KBM-7 (cell line): ENCODE measurements at places on chromosomes 6 and 20.

DNA sequence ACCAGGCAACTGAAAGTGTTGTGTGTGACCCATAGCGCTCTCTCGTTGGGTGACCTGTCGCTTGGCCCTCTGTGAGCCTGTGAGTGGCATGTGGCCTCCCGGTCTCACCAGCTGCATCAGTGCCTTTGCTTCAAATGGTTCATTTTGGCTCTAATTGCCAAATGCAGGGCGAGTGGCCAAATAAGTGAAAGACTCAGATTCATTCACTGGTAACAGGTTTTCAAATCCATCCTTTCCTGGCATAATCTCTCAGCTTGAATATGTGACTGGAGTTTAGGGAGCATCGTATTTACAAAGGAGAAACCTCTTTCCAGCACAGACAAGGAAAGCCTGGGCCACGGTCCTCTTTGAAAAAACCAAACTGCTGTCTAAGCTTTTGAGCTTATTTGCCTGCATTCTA is 321.6 kb upstream of the QKI start:
- DNase-seq = no peak

DNA sequence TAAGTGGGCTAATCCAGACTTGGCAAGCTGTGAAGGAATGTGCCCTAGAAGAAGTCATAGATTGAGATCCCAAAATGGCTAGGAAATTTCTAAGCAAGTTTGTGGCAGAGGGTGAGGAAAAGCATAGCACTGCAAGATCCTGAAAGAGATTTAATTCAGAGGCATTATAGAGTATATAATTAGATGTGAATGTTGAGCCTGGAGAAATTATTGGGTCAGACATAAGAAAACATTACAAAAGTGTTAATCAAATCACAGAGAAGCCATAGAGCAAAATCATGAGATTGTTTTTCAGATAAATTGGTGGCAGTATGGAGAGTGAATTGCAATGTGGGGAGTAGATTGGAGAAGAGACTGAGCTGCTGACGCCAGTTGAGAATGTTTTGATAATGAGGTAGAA is 90.0 kb downstream of the CD2AP start:
- no peak for DNase-seq

- DNase-seq = no peak
These were observed 11.9 kb downstream of the SERPINB9 start for GRCh38 chr6:2890976-2891767.

DNA sequence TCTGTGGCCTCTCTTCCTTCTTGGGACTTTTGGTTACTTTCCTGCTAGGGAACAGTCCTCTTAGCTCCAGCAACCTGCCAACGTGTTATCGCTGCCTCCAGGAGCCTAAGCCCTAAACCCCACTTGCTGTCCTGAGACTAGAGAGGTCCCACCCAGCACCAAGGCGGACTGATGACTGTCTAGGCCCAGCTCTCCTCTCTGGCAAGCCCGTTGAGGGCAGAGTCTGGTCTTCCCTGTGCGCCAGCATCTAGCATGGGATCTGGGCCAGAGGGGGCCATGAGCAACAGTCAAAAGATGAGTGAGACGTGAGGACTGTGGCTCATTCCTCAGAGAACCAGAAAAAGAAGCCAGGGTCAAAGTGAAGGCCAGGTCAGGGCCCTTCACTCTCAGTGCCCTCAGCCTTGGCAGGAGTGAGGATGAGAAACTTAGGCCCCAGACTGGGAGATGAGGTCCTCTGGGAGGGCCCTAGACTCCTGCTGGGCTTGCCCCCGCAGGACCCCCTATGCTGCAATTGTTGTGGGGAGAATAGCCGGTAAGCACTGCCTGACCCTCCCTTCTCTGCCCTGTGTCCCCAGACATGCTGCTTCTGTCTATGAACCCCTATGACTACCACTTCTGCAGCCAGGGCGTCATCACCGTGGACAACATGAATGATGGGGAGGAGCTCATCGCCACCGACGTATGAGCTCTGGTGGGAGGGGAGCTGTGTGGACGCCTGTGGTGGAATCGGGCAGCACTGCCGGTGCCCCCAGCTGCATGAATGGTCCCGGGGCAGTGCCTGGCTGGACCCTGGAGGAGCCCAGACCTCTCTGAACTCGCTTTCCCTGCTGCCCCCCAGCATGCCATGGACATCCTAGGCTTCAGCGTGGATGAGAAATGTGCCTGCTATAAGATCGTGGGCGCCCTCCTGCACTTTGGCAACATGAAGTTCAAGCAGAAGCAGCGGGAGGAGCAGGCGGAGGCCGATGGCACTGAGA is 30.9 kb downstream of the MYH7B start:
- no peak for DNase-seq

DNA sequence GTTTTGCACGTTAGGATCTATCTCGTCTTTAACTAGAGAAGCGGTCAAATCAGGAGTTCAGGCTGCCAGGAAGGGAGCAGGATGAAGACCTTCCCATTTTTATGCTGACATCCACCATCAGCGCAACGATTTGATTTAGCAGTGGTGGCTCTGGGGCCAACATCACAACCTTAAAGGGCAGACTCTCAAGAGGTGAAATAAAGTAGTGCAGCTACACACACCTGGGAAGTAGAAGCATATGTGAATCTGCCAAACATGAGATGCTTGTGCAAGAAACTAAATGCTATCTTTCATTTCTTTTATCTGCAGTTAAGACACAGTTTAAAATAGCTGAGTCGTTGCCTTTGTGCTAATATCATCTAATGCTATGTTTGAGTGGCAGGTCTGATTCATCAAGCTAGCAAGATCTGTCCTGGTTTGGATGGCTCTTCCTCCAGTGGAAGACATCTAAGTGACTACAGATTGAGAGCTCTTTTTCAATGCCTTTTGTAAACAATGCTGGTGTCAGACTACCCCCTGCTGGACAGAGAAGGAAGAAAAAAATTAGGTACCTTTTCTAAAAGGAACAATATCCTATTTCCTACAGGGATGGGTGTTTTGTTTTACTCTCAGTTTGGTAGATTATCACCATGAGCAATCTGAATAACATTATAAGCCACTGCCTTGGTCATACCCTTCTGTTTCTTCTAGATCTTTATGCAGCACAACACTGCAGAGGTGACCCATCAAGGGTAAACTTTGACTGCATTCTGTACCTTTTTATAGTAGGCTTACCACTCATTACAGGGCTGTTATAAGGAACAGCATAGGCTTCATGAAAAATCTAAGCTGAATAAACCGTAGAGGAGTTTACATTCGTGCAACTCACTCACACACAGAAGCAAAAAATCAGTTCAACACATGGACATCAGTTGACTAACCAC is 171.6 kb upstream of the FBXL4 start:
- peak; percentile 52 for DNase-seq

- DNase-seq = no peak
These were observed 368.0 kb downstream of the DOK5 start for GRCh38 chr20:54843431-54843830.

DNA sequence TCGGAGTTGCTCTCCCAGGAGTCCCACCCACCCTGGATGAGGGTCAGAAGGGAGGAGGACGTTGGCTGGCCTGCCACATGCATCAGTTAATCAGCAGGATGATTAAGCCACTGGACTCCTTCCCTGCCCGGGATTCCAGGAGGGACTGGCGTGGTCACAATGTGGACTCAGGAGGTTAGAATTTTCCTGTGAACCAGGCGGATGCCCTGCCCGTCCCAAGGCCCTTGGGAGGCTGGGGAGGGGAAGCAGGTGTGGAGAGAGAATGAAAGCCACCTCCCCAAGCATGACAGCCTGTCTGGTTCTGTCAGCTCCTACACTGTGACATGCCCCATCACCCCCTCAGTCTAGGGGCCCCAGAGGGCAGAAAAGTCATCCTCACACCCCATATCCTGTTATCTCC is 11.6 kb upstream of the ITPR3 start:
- DNase-seq = no peak

GRCh38 chr20:62063315-62063980 is 2.2 kb downstream of the TAF4 start:
- no peak for DNase-seq
